H54 (cell line): ENCODE measurements at places on chromosomes 1 and 21.

GRCh38 chr1:199719156-199719842 is 308.2 kb upstream of the NR5A2 start:
- no peak for DNase-seq

- DNase-seq = no peak
These were observed 130.8 kb downstream of the HFM1 start for GRCh38 chr1:91273875-91274274.

DNA sequence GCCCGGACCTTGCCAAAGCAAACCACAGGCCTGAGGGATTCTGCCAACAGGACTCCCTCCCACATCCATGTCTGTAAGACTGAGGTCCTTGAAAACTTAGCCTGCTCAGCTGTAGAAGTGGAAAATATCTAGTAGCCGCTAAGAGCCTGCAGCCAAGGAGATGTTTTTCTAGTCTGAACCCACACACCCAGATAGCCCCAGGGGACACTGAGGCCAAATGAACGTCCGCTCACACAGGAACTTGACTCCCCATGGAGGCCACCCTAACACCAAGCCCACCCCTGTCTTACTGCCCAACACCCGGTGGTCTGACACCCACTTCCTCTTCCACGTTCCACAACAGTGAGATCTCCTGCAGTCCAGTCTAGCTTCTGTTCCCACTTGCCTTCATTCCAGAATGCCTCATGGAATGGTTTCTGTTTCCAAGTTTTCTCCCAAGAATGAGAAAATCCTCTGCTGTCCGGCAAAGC is 174.8 kb downstream of the PLPP3 start:
- DNase-seq = no peak

GRCh38 chr1:209456878-209457277 is 126.6 kb upstream of the CAMK1G start:
- DNase-seq = no peak

GRCh38 chr1:216528816-216529215 is 105.6 kb upstream of the USH2A start:
- DNase-seq = no peak

DNA sequence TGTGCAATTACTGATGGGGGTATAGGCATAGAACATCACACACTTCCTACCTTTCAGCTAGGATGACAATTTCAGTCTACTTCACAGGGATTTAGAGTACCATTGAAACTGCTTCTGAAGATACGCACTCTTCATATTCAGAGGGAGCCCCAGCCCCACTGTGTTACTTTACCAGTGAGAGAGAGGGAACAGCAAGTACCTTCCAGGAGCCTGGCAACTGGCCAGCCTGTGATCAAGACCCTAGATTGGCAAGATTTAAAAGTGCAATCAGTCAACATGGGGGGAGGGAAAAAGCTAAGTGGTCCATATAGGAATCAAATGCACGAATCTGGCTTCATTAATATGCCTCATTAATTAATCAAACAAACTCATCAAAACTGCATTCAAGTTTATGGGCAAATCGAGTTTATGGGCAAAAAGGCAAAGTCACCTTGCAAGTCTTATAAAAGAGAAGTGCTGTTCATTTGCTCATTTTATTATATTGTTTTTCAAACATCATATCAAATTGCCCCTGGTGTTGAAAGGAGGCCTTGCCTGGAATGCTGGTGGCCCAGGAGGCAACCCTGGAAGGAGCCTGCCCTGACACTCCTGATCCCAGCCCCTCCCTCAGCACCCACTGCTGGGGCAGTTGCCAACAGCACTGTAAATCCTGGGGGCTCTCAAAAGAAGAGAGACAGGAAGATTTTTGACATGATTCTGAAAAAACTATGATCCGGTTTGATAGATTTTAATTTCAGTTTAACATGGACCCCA is 184.9 kb upstream of the DPT start:
- DNase-seq = no peak

DNA sequence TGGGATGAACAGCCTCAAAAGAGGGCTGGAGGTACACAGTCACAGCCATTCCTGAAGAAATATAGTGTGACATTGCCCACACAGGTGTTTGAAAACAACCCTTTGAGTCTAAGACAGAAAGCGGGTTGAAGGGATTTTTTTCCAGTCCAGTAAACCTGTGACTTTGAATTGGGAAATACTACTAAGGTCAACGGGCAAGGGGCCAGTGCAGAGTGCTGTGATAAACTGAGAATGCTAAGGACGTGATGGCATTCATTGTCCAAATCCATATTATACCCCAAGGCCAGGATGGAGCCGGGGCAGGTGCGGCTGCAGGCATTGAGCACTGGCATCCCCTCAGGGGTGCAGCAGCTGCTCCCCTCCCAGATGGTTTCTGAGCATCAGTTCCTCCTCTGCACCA is 36.6 kb downstream of the KIAA0040 start:
- no peak for DNase-seq

DNA sequence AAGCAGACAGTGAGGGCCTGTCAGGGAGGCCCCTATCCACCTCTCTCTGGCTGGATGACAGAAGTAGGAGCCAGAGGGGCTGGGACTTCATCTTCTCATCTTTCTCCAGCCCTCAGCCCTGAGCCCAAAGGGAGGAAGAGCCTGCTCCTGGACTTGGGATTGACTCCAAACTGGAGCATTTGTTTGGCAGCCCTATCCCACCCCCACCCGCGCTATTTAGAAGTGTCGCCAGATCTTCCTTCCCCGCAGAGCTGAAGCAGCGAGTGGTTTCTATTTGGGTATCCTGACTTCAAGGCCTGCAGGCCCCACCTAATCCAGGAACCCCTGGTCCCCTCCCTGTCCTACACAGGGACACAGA is 9.6 kb downstream of the NES start:
- DNase-seq = no peak

- peak; percentile 50 for DNase-seq
These were observed 456.1 kb upstream of the ADAMTS5 start for GRCh38 chr21:27423038-27423437.
